ENCODE measurements at places on chromosomes 13 and 19.

GRCh38 chr19:45275370-45275971, 24.4 kb downstream of the MARK4 start:
- no peak for DNase-seq

- no peak for DNase-seq
Observed at GRCh38 chr13:70108356-70109105, at the start of gene KLHL1. Gene KLHL1 (minus strand): TSS chr13:70108452. CDS start chr13:70107699, 753 bp downstream.

DNA sequence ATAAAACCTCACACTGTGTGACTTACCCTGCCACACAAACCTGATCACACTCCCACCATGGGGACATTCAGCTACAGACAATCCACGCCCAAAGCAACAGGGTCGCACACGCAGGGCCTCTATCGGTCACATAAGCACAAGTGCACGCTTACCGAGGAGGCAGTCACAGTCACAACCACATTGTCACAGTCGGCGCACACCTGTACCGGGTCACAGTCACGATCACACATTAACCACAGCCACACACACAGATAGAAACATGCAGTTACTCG, 579 bp downstream of the ZNF566 start:
- peak; percentile 46 for DNase-seq

GRCh38 chr13:106400289-106400688, 135.2 kb downstream of the EFNB2 start:
- DNase-seq: no peak

DNA sequence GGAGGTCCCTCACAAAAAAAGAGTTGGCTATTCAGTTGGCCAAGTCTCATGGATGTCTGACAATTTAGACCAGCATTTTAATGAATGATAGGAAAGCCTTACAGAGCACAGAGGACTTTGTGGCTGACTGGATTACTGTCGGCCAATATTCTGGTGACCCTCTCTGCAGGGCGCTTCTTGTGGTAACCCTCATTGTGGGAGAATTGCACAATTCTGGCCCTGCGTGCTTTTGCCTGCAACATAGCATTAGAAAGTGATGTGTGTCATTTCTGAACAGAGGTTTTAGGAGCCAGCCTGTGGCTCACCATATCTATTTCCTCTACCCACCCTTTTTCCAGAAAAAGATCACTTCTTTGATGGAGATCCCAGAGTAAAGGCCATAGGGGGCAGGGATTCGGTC, 71.4 kb downstream of the EFNB2 start:
- no peak for DNase-seq

GRCh38 chr19:46766569-46767317, 20.5 kb upstream of the STRN4 start:
- DNase-seq: peak; percentile 71

DNA sequence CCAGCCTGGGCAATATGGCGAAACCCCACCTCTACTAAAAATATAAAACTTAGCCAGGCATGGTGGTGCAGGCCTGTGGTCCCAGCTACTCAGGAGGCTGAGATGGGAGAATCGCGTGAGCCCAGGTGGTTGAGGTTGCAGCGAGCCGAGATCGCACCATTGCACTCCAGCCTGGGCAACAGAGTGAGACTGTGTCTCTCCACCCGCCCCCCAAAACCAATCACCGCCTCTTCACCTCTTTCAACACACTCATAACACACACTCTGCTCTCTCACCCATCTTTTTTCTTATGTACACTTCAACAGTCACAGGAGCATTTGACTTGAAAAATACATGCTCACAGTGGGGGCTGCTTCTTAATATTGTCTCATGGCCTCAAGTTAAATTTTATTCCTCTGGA, 76.8 kb downstream of the ESD start:
- DNase-seq: no peak

DNA sequence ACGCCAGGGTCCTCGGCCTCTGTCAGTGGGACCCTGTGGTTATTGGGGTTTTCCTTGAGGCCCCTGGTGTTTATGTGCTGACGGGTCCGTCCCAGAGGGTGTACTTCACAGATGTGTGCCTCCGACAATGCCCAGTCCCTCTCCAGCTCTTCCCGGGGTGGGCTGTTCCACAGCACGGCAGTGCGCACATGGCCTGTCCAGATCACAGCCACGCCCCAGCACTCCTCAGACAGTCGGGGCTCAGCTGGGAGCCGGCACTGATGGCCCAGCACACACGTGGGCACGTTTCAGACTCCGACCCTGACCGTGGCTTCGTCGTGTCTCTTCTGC, 16.9 kb upstream of the F7 start:
- no peak for DNase-seq

- no peak for DNase-seq
Observed at GRCh38 chr13:73000027-73000674, 58.7 kb upstream of the KLF5 start.

DNA sequence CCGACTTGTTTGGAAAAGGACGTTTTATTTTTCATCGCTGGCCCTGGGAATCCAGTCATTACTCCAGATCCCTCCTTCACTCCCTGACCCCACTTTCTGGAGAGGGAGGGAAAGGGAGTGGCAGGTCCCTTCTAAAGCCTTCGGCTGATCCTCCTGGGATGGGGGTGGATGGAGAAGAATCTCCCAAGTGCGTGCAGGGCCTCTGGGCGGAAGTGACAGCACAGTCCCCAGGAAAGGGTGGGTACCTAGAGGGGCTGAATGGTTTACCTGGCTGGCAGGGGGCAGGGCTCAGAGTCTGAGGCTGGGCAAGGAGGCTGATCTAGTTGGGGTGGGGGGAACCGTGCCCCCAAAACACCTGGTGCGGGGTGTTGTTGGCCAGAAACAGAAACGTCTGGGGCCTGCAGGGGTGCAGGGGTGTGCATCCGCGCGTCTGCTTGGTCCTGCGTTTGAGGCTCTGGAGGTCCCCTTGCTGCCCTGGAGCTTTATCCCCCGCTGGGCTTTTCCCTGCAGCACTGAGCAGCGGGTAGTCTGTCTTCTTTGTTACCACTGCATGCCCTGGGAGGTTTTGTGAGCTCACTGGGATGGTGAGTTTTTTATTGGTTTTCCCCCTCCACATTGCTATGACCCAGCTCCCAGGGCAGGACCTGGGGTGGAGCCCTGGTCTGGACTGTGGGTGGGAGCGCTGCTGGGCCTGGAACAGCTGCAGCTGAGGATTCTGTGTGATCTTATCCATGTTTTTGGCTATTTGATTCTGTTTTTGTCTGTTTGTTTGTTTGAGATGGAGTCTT, 3.0 kb upstream of the ZNF628 start:
- DNase-seq: no peak

GRCh38 chr13:109545931-109546330, 240.5 kb downstream of the IRS2 start:
- no peak for DNase-seq

DNA sequence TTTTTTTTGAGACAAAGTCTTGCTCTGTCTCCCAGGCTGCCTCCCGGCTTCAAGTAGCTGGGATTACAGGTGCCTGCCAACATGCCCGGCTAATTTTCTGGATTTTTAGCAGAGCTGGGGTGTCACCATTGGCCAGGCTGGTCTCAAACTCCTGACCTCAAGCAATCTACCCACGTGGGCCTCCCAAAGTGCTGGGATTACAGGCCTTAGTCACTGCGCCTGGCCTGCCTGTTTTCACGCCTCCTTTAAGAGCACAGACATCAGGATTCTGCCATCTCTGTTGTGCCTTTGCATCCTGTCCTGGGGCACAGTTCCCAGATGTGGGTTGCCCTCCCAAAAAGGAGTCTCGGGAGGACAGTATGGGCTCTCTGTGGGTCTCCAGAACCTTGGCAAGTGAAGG, 2.5 kb upstream of the PRAM1 start:
- no peak for DNase-seq

- DNase-seq: no peak
Observed at GRCh38 chr13:39321574-39321973, 281.4 kb downstream of the LHFPL6 start.

DNA sequence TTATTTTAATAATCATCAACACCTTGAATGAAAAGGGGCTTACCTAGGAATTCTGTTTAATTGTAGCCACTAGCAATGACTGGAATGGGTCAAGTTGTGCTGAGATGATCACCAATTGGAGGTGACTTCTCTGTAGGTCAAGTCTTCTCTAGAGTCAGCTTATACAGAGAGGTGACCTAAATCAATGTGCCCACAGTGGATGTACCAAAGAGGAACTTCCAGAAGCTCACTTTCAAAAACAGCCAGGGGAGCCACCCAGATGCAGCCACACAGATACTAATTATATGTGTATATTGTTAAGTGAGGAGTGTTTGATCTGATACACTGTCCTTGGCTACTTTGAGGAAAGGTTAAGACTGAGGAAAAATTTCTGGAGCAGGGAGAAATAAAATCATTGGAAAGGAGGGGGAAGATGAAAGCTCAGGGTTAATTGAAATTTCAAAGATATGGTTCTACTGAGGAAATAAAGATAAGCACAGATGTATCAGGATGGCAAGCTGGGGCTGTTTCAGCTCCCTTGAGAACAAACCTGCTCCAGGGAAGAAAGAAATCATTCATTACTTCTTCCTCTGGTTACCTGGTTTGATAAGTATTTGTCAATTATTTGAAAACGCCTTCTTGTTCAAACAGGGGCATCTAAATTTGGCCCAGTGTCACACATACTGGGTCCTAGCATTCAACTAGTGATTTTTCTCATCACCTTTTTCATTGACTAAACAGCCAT, 5.1 kb downstream of the GPR183 start:
- no peak for DNase-seq

DNA sequence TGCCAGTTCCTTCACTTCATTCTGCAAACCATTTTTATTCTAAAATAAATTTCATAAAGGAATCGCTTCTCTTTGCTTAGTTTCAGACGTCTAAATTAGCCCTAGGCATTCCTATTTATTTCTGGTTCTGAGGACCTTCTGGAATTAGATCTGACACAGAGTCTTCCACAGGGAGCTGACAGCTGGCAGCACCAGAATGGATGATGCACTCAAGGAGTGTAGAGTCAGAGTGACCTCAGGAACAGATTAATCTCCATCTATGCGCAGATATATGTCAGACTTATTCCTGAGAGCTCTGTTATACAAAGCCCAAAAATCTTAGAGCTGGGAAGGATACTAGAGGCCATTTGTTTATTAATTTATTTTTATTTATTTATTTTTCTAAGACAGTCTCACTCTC, 450.8 kb downstream of the HS6ST3 start:
- no peak for DNase-seq

GRCh38 chr13:29689548-29689947, 94.1 kb upstream of the SLC7A1 start:
- DNase-seq: no peak

DNA sequence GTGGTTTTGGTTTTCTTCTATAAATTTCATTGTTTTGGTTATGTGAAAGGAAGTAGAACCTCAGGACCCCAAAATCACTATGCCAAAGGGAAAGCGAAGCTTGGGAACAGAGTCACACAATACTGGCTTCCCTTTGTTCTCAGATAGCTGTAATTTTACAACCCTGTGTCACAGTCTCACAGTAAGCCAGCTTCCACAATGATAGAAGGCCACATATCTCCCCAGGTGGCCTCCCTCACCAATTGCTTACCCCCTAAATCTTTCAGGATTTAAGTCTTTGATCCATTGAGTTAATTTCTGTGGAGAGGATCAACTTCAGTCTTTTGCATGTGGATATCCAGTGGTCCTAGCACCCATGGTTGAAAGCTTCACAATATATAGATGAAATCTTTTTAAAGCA, 58.7 kb downstream of the SLC15A1 start:
- DNase-seq: no peak

DNA sequence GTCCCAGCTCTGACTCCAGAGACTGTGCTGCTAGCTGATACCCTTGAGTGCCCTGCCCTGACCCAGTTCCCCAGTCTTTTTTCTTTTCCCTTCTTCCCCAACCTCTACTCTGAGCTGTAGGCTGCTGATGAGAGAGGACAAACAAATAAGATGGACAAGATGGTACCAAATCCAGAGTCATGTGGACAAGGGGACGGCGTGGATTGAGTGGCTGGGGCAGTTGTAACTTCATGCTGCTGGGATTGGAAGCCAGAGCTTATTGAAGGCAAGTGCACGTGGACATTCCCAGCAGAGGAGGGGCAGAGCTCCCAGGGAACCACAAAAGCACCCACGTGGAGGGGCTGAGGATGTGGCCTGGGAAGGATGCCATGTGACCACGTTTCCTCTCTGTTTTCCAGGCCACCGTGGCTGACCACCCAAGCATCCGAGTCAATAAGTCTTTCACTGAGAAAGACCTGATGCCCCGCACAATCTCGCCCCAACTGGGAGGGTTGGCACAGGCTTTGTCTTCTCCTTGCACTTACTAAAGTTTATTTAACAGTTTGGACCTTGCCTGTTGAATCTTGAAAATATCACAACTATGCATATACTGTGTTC, 323.3 kb upstream of the ZNF507 start:
- DNase-seq: no peak

- DNase-seq: no peak
Observed at GRCh38 chr19:20315543-20315942, 148.5 kb downstream of the ZNF486 start.

GRCh38 chr19:18317961-18318800, 4.7 kb downstream of the LSM4 start:
- peak; percentile 60 for DNase-seq

DNA sequence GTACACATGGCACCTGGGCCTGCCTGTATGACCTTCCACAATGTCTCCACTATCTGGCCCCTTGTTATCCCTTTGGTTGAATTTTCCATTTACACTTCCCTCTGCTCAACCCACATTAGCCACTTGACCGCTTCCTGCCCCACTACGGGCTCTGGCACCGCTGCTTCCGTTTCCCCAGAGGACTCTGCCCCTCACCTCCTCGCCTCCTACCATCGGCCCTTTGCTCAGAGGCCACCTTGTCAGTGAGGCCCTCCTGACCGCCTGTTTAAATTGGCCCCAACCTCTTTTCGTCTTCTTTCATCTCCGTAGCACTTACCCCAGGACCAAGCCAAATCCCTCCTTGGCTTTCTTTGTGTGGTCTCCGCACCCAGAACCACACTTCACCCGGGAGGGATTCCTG, 47.4 kb downstream of the SOX1 start:
- DNase-seq: no peak

- DNase-seq: no peak
Observed at GRCh38 chr19:52687684-52688083, 47.2 kb downstream of the ZNF611 start.

- DNase-seq: no peak
Observed at GRCh38 chr19:15732388-15732787, 4.6 kb downstream of the OR10H2 start.

DNA sequence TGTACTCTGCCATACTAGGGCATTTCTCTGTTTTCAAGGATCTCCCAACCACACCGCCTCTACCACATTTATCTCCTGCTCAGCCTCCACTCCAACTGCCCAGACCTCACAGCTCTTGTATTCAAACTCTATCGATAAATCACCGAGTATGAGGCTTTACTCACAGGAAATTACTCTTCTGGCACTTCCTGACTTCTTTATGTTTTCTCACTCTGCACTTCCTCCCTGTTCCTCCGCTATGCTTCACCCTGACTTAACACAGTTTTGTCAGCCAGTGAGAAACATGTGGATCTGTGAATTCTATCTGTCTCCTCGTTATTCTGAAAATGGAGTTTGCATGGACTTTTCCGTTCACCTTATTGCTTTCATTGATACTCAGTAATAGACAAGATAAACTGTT, 2.6 kb upstream of the CARD8 start:
- peak; percentile 50 for DNase-seq

- DNase-seq: no peak
Observed at GRCh38 chr13:106917024-106917571, 349.2 kb upstream of the ARGLU1 start.

- no peak for DNase-seq
Observed at GRCh38 chr13:67821606-67822005, 591.5 kb upstream of the PCDH9 start.

All from CD4-positive, alpha-beta T cell treated with Interleukin-15 for 4 hours (primary cell).